Lower lobe of right lung (tissue), 2 donors: ENCODE measurements at places on chromosomes 11 and 22. TPM values are rescaled to one million over a fixed set of nuclear protein-coding genes. Genes with fewer than 3 reads are reported as not detected.
A peak's percentile ranks its signal among the peaks of the same experiment; 100 is the strongest.

The IGSF22 gene
- total RNA-seq: 2.3 TPM

- H3K36me3 ChIP-seq: no peaks in the 10 kb centered on the region
- H3K4me1 ChIP-seq: no peaks in the 10 kb centered on the region
- no peak overlapping the region for H3K4me3 ChIP-seq
- H3K27ac ChIP-seq: no peak overlapping the region
- no peak for DNase-seq
- H3K27me3 ChIP-seq: no peaks in the 10 kb centered on the region
These were observed 780.2 kb downstream of the LRRC4C start for GRCh38 chr11:40679276-40679675.

- no peak for DNase-seq
- H3K36me3 ChIP-seq: no peaks in the 10 kb centered on the region
- H3K4me3 ChIP-seq: no peak overlapping the region
- H3K27ac ChIP-seq: no peak overlapping the region
- no peaks in the 10 kb centered on the region for H3K4me1 ChIP-seq
- peaks cover 10% of the 10 kb centered on the region for H3K27me3 ChIP-seq
These were observed 6.2 kb upstream of the IFTAP start for GRCh38 chr11:36588099-36588498.

DNA sequence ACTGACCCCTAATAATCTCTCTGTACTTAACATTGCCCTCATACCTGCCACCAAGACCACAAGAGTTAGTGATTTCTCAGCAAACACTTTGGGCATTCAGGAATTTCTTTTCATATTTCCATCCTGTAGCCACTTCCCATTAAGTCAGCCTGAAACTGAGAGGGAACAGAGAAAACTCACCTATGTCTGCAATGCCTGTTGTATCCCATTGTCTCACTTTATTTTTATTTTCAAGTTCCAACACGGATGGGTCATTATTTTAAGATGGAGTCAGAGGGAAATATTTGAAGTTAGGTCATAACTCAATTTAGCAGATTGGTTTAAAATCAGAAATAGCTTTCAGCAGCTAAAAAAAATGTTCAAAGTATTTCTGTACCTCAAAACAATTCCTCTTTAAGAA, 937.8 kb upstream of the CHORDC1 start:
- no peak overlapping the region for H3K27ac ChIP-seq
- H3K4me3 ChIP-seq: no peak overlapping the region
- no peaks in the 10 kb centered on the region for H3K36me3 ChIP-seq
- no peaks in the 10 kb centered on the region for H3K4me1 ChIP-seq

DNA sequence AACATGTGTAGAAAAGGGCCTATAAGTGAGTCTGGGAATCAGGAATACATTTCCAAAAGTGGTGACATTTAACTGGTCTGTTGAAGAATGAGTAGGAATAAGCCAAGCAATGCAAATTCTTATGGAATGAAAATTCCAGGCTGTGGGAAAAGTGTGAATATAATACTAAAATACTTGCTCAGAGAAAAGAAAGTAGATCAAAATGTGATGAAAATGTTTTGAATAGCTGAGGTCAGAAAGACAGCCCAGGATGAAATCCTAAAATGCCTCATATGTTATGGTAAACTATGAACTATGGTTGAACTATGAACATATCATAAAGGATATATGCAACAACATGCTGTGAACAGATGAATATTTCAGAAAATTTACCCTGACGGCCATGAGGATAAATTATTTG, 688.3 kb upstream of the FAT3 start:
- no peak for DNase-seq
- no peaks in the 10 kb centered on the region for H3K27me3 ChIP-seq
- no peaks in the 10 kb centered on the region for H3K4me1 ChIP-seq
- no peak overlapping the region for H3K27ac ChIP-seq

DNA sequence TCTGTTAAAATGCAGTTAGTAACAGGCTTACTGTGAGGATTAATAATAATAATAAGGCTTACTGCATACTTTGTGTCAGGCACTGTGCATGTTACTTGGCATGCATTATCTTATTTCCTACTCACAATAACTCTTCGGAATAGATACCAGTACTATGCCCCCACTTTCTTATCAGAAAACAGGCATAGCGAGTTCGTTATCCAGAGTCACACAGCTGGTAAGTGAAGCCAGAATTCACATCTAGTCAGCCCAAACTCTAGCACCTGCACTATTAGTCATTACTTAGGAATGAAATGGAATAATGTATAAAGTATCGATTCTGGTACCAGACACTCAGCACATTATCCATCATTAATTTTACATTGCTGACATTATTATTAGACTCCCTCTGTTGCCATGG, 155.7 kb upstream of the BLID start:
- no peak overlapping the region for H3K27ac ChIP-seq
- H3K27me3 ChIP-seq: no peaks in the 10 kb centered on the region
- no peaks in the 10 kb centered on the region for H3K4me1 ChIP-seq
- H3K4me3 ChIP-seq: no peak overlapping the region

DNA sequence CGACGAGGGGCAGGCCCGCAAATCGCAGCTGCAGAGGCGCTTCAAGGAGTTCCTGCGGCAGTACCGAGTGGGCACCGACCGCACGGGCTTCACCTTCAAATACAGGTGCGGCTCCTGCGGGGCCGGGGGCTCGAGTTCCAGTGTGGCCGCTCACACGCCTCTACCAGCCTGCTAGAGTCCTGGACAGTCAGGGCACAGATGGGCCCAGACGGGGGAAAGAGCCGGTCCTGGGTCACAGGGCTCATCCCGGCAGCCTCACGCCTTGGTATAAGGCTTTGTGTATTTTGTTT, 506 bp downstream of the MCM5 start:
- peak overlapping the region; percentile 79 for H3K27ac ChIP-seq
- peak overlapping the region; percentile 73 for H3K4me3 ChIP-seq
- DNase-seq: no peak
- peaks cover 22% of the 10 kb centered on the region for H3K36me3 ChIP-seq
- H3K4me1 ChIP-seq: peaks cover 20% of the 10 kb centered on the region
- H3K27me3 ChIP-seq: no peaks in the 10 kb centered on the region

GRCh38 chr11:45807792-45808238, 2.9 kb downstream of the SLC35C1 start:
- H3K27me3 ChIP-seq: no peaks in the 10 kb centered on the region
- no peak for DNase-seq
- peaks cover 40% of the 10 kb centered on the region for H3K4me1 ChIP-seq
- H3K27ac ChIP-seq: no peak overlapping the region
- H3K36me3 ChIP-seq: peaks cover 49% of the 10 kb centered on the region

DNA sequence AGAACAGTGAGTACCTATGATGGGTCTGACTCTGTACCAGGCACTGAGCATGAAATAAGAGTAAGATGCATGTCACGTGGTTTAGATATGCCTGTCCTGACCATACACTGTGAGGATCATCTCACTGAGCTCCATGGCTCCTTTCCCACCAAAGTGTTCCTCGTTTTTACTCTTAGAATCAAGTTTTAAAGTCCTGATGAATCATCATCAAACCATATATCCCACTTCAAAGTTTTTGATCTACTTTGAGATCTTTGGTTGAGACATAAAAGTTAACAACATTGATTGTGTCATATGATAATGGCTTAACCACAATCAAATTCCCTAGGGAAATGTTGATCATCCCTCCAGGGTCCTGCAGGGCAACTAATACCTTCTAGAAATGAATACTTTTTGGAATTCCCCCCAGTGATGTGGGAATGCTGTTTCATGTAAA, 12.8 kb downstream of the ETS1 start:
- no peaks in the 10 kb centered on the region for H3K27me3 ChIP-seq
- H3K4me3 ChIP-seq: no peak overlapping the region
- no peak overlapping the region for H3K27ac ChIP-seq
- peaks cover 34% of the 10 kb centered on the region for H3K4me1 ChIP-seq
- no peaks in the 10 kb centered on the region for H3K36me3 ChIP-seq

The ANO1 gene
- 9.0 TPM for total RNA-seq

GRCh38 chr11:14258221-14258935, 100.6 kb downstream of the RRAS2 start:
- no peaks in the 10 kb centered on the region for H3K36me3 ChIP-seq
- no peak for DNase-seq
- H3K4me1 ChIP-seq: peaks cover 21% of the 10 kb centered on the region
- H3K27ac ChIP-seq: no peak overlapping the region

The GRIK4 gene
- total RNA-seq: 2.2 TPM

The ANGPTL5 gene
- 0.71 TPM for total RNA-seq

- no peaks in the 10 kb centered on the region for H3K36me3 ChIP-seq
- no peaks in the 10 kb centered on the region for H3K27me3 ChIP-seq
- H3K27ac ChIP-seq: peak overlapping the region; percentile 85
- peak overlapping the region; percentile 51 for H3K4me3 ChIP-seq
- H3K4me1 ChIP-seq: peaks cover 71% of the 10 kb centered on the region
These were observed 2.1 kb downstream of the ROBO4 start for GRCh38 chr11:124895471-124895971.

DNA sequence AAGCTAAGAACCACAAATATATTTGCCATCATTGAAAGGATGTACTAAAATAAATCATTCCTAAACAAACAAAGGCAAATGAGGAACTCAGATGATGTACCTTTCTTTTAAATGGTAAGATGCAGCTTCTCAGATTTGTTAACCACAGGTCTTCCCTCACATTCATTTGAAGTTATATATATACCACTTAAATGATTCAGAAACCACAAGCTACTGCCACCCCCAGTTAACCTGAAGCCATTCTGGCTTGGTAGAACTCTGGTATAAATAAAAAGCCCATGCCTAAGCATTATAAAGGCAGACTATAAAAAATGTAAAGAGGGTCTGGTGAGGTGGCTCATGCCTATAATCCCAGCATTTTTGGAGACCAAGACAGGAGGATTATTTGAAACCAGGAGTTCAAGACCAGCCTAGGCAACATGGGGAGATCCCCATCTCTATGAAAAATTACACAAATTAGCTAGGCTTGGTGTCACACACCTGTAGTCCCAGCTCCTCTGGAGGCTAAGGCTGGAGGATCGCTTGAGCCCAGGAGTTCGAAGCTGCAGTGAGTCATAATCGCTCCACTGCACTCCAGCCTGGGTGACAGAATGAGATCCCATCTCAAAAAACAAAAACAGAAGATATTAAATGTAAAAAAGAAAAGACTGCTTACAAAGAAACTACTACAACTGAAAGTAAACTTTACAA, 1185.3 kb downstream of the JRKL start:
- DNase-seq: no peak
- no peak overlapping the region for H3K27ac ChIP-seq
- no peaks in the 10 kb centered on the region for H3K36me3 ChIP-seq
- H3K4me3 ChIP-seq: no peak overlapping the region

DNA sequence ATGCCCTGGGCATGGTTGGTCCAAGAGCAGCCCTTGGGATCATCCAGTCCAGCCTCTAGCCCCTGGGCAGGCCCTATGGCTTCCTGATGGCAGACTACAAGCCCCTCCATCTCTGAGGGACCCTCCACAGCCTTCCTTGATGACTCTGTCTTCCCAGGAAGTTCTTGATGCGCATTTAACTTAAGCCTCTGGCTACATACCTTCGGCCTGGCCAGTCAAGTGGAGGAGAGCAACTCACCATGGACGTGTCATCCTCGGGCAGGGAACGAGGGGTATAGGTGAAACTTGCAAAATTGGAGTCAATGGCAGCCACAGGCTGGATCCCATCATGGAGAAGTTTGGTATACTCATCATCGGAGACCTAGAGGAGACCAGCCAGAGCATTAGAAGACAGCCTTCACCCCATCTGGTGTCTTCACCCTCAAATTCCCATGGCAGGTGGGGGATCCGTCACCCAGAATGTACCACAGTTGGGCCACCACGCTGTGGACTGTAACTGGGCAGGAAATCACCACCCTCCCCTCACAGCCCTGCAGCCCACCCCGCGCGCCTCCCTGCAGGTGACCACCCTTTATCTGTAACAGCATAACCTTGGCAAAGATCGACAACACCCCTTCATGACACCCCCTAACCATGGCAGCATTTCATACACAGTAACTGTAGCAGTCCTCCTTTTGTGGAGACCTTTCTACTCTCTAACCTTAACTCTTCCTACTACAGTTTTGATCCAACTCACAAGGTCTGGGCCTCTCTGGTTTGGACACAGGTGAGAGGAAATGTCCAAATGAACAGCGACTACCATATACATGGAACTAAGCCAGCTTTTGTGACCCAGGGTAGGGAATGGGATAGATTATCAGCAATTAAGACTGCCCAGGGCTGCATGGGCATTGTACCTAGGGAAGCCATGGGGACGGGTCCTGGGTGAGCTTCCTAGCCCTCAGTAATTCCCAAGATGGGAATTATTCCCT, 91.7 kb downstream of the PDE2A start:
- H3K4me3 ChIP-seq: no peak overlapping the region
- DNase-seq: peak; percentile 35
- H3K27ac ChIP-seq: no peak overlapping the region
- peaks cover 27% of the 10 kb centered on the region for H3K27me3 ChIP-seq
- H3K4me1 ChIP-seq: peaks cover 20% of the 10 kb centered on the region
- H3K36me3 ChIP-seq: peaks cover 8% of the 10 kb centered on the region

- no peaks in the 10 kb centered on the region for H3K36me3 ChIP-seq
- no peak overlapping the region for H3K27ac ChIP-seq
- no peak for DNase-seq
- H3K27me3 ChIP-seq: no peaks in the 10 kb centered on the region
- H3K4me1 ChIP-seq: no peaks in the 10 kb centered on the region
These were observed 46.9 kb upstream of the RFPL3 start for GRCh38 chr22:32310777-32311176.

GRCh38 chr22:17359501-17359900, 9.8 kb upstream of the CECR2 start:
- no peak overlapping the region for H3K4me3 ChIP-seq
- no peaks in the 10 kb centered on the region for H3K27me3 ChIP-seq
- no peak for DNase-seq
- no peak overlapping the region for H3K27ac ChIP-seq
- no peaks in the 10 kb centered on the region for H3K4me1 ChIP-seq

DNA sequence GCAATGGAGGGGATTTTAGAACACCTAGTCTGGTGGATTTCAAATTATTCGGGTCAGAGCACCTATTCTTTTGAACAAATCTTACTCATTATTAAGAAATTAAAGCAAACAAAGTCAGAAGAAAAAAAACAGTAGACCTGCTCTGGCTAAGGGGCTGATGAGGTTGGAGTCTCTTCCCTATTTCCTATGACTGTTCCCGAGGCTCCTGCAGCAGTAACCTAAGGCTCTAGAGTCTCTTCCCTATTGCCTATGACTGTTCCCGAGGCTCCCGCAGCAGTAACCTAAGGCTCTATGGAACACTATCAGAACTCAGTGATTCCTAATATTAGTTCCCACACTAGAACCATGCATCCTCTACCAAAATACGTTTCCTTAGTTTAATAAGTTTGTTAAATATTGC, 607.9 kb downstream of the NTM start:
- DNase-seq: no peak
- H3K4me1 ChIP-seq: no peaks in the 10 kb centered on the region
- H3K36me3 ChIP-seq: no peaks in the 10 kb centered on the region
- H3K4me3 ChIP-seq: no peak overlapping the region

- H3K36me3 ChIP-seq: no peaks in the 10 kb centered on the region
- H3K4me1 ChIP-seq: no peaks in the 10 kb centered on the region
- H3K27ac ChIP-seq: no peak overlapping the region
- no peak overlapping the region for H3K4me3 ChIP-seq
- H3K27me3 ChIP-seq: no peaks in the 10 kb centered on the region
- no peak for DNase-seq
These were observed 41.3 kb downstream of the NARS2 start for GRCh38 chr11:78533399-78533798.
